ENCODE measurements at places on chromosomes 3 and 15.

DNA sequence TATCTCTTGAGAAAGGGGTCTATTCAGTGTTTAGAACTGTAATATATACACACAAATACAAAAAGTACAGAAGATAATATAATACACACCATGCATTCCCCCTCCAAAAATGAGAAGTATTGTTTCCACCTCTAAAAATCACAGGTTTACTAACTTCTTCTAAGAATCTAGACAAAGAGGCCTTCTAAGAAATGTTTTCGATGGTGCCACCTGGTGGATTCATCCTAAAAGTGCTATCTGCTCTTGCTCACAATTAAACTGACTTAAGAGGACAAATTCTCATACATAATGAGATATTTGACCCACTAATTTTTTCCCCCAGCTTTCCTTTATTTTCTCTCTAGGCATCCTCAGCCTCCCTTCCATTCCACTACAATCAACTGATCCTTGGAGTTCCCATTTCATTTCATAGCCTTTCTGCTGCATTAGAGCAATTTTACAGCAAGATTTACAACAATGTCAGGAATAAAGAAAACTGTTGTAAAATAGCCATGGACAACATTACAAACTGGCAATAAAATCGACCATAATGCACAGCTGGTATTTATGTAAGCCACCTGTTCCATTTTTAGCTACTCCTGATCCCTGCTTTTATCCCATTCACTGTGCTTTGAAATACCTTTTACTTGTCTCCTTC is 124.6 kb downstream of the ARRDC4 start:
- DNase-seq, result peak; percentile 69

DNA sequence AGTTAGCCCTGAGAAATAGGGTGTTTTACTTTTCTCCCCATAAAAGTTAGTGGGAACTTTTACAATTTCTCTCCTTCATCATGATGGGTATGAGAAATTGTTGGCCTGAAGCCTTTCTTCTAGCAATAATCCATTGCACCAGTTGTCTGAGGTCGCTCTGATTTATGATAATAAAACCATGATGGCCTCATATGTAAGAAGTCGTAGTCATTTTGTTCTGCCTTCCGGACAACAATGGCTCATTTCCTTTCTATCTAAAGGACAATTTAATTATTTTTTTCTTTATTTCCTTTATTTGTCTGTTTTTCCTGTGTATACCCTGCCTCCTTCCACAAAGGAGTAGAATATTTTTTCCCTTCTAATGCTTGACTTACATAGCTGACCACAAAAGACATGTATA is 31.6 kb upstream of the GNB4 start:
- no peak for DNase-seq

GRCh38 chr3:184710870-184711492 is 883 bp downstream of the MAGEF1 start:
- no peak for DNase-seq

- DNase-seq, result no peak
Observed at GRCh38 chr15:68439506-68439905, 7.5 kb upstream of the ITGA11 start.

GRCh38 chr3:177744873-177745606 is 547.8 kb upstream of the TBL1XR1 start:
- peak; percentile 74 for DNase-seq

- no peak for DNase-seq
Observed at GRCh38 chr3:141093397-141093796, 42.2 kb downstream of the SPSB4 start.
